ENCODE measurements at places on chromosomes 2 and 18.
A peak's percentile ranks its signal among the peaks of the same experiment; 100 is the strongest.

- DNase-seq = peak; percentile 60
These were observed 158.4 kb downstream of the BCL2 start for GRCh38 chr18:63161032-63161760.

GRCh38 chr2:224436634-224437033 is 34.7 kb upstream of the FAM124B start:
- no peak for DNase-seq

- DNase-seq = peak; percentile 48
These were observed 221.8 kb downstream of the INSIG2 start for GRCh38 chr2:118309946-118310680.

- no peak for DNase-seq
These were observed 40.6 kb upstream of the ANXA4 start for GRCh38 chr2:69701100-69701945.

- DNase-seq = no peak
These were observed 125.9 kb downstream of the MAIP1 start for GRCh38 chr2:200081236-200081635.

DNA sequence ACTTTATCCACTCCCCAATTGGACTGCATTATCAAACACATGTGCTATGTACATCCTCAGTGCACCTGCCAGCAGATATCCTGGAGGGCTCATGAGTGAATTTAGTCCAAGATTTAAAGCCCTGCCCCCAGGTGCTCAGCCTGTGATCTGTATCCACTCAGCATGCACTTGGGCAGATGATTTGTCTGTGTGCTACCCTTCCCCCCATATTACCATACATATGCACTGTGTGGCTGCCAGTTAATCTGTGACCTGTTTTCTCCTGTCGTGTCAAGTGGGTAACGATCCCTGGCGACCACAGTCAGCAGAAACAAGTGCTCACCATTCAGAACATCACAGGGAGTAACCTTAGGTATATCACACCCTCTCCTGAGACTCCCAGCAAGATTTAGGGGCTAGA is 10.2 kb downstream of the NAGK start:
- no peak for DNase-seq

GRCh38 chr2:233168445-233168844 is 83.0 kb upstream of the ATG16L1 start:
- no peak for DNase-seq

- DNase-seq = no peak
These were observed 447.0 kb upstream of the SMIM21 start for GRCh38 chr18:75874401-75875089.

DNA sequence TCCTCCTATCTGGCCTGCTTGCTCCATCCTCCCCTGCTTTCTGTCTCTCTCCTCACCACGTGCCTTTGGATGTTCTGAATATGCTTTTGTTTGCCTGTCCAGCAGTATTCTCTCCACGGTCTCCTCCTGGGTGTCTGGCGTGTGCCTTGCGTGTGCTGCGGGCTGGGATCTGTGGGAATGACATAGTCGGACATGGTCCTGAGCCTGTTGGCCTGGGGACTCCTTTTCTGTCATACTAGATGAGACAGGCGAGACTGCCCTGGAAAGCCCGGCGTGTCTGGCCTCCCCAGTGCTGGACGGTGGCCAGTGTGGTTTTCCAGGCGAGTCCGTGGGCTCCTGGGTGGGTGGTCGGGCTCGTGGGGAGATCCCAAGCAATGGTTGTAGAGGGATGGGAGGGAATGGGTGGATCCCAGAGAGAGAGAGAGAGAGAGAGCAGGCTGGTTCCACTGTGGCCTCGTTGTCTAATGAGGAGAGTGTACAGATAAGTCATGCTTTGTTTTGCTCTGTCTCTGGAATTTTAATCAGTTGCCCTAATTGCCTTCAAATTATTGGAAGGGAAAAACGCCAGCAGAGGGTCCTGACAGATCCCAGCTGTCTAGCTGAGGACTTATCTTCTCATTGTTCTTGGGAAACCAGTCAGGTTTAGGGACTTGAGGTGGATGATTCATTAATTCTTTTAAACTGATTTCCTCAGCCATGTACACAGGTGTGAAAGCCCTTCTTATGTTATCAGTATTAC is 58.3 kb downstream of the HPCAL1 start:
- no peak for DNase-seq

GRCh38 chr18:79203017-79203605 is 133.9 kb downstream of the ATP9B start:
- no peak for DNase-seq

DNA sequence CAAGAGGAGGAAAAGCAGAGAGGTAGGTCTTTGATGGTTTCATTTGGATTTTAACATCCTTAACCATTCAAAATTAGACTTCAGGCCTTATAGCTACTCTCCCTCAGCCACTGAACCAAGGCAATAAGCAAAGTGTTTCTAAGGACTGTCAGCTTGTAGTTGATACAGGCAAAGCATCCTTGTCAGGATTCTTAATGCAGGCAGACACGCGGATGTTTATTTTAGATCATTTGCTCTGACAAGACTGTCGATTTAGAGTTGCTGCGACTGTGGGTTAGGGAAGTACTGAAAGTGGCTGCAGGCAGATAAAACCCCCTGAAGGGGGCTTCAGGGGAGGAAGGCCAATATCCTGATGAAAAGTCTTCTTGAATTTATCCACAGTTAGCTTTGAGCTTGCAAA is 46.6 kb downstream of the CDH20 start:
- no peak for DNase-seq

DNA sequence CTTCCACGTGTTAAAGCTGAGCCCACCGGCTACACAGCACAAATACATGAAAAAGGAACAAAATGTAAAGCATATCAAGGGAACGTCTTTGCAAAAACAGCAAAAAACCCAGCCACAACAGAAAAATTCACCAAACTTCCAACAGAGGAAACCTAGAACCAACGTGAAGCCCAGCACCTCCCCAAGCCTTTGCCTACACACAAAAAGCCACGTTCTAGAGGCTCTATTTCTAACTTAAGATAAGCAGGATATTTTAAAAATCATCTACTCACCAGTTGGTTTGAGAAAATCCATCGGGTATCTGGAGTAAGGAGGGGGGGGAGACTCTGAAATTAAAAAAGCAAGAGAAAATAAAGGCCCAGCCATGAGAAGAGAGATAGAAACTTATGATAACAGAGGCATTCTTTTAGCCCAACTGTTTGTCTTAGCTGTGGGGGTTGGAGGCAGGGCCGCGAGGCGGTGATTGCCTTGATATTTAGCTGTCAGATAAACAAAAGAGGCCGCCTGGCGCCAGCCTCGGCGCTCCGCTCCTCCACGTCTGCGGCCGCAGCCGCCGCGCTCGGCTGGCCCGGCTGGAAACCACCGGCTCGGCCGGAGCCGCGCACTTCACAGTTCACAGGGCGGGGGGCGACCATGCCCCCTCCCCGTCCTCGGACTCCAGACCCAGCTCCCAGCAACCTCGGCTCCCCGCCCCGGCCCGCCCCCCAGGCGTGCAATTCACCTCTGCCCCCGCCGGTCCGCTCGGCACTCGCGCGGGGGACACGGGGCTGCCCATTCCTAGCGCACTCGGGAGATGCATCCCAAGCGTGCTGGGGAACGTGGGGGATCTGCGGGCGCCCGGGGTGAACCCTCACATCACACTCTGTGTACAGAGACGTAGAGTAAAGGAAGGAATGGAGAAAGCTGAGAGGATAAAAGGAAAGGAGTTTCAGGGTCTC is 2.4 kb downstream of the SMAD7 start:
- DNase-seq = peak; percentile 79

- DNase-seq = peak; percentile 83
These were observed 123.1 kb upstream of the CAB39 start for GRCh38 chr2:230589497-230590015.

DNA sequence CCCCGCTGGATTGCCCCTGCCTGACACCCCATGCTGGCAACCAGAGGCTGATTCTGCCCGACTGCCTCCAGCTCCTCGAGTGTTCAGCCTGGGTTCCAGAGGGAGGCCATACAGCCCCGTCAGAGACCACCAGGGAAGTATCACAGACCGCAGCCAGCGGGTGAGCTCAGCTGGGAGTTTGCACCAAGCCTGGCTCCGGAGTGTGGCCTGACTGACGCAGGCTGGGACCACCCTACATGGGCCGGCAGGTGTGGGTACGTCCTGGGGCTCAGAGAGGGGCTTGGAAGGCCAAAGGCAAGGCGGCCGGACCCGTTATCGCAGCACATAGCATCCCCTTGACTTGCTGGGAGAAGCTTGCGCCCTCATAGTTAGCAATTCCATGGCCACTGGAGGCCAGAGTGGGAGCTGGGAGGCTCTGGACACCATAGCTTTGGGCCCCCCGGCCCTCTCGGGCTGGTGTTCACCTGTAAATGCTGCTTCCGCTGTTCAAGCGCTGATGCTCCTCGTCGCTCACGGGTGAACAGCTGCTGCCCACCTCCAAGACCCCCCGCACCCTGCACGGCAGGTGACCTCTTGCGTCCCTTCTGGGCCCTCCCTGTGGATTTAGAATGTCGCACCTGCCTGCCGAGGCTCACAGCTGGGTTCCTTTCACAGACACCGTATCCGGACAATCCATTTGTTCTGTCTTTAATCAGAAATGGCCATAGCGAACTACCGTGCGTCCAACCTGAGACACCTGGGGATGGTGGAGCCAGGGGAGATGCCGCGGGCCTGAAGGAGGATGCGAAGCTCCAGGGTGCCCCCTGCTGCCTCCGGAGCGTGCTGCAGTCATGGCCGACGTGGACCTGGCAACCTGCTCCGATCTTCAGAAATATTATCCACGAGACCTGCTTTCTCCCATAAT is 31.2 kb upstream of the SLC66A3 start:
- peak; percentile 64 for DNase-seq

DNA sequence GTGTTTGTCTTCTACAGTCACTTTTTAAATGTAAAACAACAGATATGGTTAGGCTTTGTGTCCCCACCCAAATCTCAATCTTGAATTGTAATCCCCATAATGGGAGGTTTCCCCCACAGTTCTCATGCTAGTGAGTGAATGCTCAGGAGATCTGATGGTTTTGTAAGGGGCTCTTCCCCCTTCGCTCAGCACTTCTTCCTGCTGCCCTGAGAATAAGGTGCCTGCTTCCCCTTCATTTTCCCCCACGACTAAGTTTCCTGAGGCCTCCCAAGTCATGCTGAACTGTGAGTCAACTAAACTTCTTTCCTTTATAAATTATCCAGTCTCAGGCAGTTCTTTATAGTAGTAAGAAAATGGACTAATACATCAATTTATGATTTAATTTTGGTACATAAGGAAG is 118.0 kb upstream of the SNTG2 start:
- DNase-seq = no peak

DNA sequence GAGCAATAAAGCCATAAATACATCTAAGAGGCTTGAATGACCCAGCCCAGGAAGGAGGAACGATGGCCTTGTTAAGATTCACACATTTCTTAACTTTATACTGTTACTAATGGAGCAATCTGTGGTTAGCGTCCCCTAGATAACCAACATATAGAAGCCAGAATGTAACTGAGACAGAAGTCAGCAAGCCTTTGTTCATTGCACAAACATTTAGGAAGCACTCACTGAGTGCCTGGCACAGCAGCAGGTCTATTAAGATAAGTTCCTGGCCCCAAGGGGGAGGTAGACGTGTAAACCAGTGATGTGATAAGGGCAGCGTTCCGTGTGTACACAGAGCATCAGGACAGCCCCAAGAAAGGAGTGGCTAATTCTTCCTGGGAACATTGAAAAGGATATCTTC is 63.6 kb upstream of the ATL2 start:
- no peak for DNase-seq

GRCh38 chr2:196248467-196249094 is 77.2 kb upstream of the STK17B start:
- no peak for DNase-seq

DNA sequence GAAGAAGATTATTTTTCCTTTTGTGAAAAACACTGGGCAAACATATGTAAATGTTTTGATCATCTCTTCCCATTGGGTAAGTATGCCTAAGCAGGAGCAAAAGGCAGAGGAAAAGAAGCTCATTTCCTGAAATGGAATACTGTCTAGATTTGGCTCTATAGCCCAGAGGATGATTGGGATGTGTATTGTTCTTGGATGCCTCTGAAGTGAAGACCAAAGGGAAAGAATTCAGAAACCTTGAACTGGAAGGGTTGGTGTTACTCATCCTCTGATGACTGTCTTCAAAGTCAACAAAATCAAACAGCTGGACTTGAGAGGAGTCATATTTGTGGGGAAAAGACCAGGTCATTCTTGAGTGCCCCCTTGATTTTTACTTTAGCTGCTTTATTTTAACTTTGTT is 112.6 kb upstream of the NT5C1B start:
- DNase-seq = no peak

DNA sequence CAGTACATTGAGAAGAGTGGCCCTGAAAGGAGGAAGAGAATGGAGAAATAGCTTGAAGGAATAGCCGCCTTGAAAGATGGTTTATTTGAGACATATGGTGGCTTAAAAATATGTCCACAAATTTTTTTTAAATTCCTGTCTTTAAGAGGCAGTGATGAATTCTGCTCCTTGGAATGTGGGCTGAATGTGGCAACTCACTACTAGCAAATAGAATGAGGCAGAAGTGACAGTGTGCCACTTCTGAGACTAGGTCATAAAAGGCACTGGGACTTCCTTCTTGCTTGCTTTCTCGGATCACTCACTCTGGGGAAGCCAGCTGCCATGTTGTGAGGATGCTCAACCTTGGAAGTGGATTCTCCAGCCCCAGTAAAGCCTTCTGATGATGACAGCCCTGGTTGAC is 67.0 kb downstream of the FAM161A start:
- no peak for DNase-seq

DNA sequence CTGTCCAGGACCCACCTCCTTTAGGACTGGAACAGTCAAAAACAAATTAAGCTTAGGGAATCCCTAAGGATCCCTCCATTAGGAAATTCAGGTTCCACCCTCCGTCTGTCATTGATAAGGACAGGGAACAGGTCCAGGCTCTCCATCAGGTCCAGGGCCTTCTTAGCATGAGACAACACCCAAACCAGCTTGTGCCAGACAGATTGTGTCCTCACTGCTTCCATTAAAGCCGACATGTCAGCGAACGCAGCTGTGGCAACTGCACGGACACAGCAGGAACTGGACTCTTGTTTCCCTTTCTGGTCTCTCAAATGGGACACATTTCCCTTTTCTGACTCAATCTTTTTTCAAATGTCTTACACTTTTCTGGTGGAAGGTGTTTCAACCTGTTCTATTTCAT is 81.4 kb downstream of the BCL11A start:
- no peak for DNase-seq

DNA sequence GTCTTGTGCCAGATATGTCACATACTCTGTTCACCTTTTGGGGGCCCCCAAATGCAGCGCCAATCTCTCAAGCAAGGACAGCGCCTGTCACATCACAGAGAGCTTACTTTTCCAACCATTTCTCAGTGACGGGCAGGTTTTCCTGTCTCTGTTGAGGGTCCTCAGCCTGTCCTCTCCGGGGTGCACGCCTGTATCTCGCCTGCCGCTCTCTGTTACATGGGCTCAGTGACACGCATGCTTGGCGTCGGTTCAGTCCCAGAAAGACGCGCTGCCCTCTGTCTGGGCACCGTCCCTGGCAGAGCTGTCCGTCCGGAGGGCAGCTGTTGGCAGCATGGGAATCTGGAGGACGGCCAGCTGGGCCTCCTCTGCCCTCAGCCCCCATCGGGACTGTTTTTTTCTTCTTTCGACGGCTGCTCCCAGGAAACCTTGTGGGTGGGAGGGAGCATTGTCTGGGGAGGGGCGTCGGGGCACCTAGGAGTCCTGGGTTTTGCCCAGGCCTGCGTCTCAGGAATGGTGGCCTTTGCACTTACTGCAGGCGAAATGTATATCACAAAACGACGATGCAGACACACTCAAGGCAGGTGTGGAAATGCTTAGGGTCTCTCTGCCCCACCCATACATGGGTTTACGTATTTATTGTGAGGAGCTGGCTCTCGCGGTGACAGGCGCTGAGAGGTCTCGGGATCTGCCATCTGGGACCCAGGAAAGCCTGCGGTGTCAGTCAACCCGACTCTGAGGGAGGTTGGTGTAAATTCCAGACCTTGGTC is 30.9 kb downstream of the RTP5 start:
- no peak for DNase-seq

- no peak for DNase-seq
These were observed 857 bp downstream of the RESP18 start for GRCh38 chr2:219331560-219332213.
